Activated CD4-positive, alpha-beta T cell treated with anti-CD3 and anti-CD28 coated beads, Interleukin-2, amount 10 ng/mL, durations not matched to agents 24 days and 14 days (primary cell): ENCODE measurements at places on chromosomes 5 and 9. TPM values are rescaled to one million over a fixed set of nuclear protein-coding genes. Genes with fewer than 3 reads are reported as not detected.

GRCh38 chr5:43049236-43049635 is 9.1 kb upstream of the ANXA2R start:
- DNase-seq: no peak

Gene GTF2H2
- 37.2 and 41.1 TPM in 2 replicates for total RNA-seq

DNA sequence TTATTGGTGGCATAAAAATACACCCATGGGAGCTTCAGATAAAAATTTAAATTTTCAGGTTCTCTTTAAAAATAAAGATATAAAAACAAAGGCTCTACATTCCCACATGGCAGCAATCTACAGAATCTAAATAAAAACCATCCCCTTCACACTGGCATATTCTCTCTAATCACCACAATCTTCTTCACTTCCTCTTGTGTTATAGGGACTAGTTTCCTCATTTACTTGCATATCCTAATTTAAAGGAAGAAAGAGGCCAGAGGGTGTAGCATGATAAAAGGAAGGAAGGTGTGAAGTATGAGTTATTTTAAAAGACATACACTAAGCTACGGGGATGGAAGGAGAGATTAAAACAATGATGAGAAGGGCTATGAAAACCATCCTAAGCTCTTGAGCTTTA is 390.5 kb downstream of the ZNF608 start:
- no peak for DNase-seq

- no peak for DNase-seq
Observed at GRCh38 chr5:17727098-17727497, 92.8 kb downstream of the TAF11L14 start.

GRCh38 chr5:169694091-169694625 is 57.1 kb downstream of the DOCK2 start:
- no peak for DNase-seq

DNA sequence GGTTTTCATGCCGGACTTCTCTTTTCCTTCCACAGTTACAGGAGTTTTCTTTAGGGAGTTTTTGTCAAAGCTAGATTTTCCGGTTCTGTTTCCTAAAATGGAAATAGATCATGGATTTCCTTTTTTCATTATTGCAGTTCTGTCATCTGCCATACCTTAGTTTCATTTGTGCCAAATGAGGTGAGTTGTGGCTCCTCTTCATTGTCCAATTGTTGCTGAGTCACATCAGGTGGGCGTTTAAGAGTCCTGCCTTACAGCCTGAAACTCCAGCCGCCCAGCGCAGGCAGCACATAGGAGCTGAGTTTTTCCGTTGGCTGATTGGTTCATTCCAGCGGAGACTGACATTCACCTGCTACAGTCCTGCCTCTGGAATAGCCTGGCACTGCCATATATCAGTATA is 14.1 kb downstream of the SLC25A25 start:
- no peak for DNase-seq

Gene CCDC192
- total RNA-seq: not detected in 2 replicates

Gene SPACA9
- 0.91 and 0.92 TPM in 2 replicates for total RNA-seq

GRCh38 chr9:19180991-19181390 is 49.5 kb upstream of the DENND4C start:
- no peak for DNase-seq

- no peak for DNase-seq
Observed at GRCh38 chr5:127746756-127747155, 43.6 kb downstream of the CCDC192 start.

DNA sequence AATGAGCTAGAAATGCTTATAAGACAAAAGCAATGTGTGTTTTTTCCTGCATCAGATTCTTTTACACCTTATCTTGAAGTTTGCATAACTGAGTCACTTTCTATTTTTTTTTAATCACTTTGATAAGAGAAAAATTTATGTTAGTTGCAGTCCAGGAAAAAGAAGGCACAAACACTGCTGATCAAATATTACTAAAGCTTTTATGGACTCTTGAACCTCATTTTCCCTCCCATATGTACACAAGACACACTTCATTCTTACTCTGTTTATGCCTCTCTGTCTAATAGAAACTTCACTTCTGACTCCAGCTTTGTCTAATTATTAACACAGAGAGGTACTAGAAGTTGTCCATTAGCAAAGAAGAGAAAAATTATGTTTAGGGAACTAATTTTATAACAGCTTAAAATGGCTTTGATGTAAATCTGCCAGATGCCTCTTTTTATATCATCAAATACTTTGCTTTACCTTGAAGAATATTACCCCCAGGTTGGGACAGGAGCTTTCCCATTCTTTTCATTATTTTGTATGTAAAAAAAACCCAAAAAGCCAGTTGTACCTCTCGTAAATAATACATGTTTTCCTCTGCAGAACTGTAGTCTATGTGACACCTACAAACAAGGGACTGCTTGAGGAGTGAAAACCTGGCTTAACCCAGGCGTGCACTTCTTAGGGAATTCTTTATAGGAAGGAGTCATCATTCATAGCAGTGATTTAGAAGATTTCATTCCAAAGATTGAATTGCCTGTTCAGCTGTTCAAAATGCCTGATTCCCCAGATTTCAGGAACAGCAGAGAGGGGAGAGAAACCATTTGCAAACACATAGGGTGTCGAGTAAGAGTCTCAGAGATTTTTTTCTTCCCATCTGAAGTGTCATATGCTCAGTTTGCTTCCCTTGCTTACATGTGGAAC is 72.6 kb downstream of the DAPK1 start:
- no peak for DNase-seq

- DNase-seq: no peak
Observed at GRCh38 chr5:151110992-151111391, 30.2 kb upstream of the TNIP1 start.
